ENCODE measurements at places on chromosomes 16 and 17. TPM values are rescaled to one million over a fixed set of nuclear protein-coding genes. Genes with fewer than 3 reads are reported as not detected.

The CLDN6 gene
- not detected for total RNA-seq

The TBC1D3 gene
- not detected for total RNA-seq

The OTOP2 gene
- total RNA-seq = not detected

The OR1D5 gene
- not detected for total RNA-seq

The SPN gene
- 1.3 TPM for total RNA-seq

The CIBAR2 gene
- total RNA-seq = not detected

- DNase-seq = no peak
Measured at GRCh38 chr17:15779119-15779518, 47.0 kb downstream of the TBC1D26 start.

GRCh38 chr16:28549301-28549899, 4.3 kb upstream of the SGF29 start:
- DNase-seq = no peak

DNA sequence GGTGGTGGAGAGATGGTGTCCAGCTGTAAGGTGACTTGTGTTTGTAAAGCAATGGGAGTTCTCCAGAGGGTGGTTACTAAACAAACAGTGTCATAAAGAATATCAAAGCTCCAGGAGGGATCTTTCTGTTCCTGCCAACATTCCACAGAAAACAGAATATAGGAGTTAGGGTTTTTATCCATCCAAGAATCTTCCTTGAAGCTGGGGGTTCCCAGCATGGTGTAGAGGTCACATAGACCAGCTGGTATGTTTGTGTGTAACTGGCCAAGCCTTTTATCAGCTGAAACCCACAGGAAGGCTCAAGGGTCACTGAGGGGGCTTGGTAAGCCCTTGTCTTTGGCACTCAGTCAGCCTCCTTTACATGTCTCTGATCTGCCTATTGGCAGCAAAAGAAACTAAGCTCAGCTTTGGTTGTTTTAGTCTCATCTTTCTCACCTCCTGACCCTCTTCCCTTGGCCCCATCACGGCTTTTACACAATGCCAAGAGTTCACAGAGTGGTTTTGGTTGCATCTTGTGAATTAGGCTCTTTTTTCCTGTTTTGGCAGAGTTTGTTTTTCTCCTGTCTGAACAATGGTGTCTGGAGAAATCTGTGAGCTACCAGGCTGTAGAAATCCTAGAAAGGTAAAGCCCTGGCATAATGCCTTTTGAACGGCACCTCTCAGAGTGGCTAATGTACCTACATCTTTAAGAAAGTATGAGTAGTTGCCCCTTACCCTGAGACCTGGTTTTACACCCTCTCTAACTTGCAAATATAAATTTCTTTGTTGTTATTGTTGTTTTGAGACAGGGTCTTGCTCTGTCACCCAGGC, 4.6 kb downstream of the CNTD1 start:
- DNase-seq = no peak

GRCh38 chr17:2801841-2802240, 5.6 kb downstream of the RAP1GAP2 start:
- no peak for DNase-seq

DNA sequence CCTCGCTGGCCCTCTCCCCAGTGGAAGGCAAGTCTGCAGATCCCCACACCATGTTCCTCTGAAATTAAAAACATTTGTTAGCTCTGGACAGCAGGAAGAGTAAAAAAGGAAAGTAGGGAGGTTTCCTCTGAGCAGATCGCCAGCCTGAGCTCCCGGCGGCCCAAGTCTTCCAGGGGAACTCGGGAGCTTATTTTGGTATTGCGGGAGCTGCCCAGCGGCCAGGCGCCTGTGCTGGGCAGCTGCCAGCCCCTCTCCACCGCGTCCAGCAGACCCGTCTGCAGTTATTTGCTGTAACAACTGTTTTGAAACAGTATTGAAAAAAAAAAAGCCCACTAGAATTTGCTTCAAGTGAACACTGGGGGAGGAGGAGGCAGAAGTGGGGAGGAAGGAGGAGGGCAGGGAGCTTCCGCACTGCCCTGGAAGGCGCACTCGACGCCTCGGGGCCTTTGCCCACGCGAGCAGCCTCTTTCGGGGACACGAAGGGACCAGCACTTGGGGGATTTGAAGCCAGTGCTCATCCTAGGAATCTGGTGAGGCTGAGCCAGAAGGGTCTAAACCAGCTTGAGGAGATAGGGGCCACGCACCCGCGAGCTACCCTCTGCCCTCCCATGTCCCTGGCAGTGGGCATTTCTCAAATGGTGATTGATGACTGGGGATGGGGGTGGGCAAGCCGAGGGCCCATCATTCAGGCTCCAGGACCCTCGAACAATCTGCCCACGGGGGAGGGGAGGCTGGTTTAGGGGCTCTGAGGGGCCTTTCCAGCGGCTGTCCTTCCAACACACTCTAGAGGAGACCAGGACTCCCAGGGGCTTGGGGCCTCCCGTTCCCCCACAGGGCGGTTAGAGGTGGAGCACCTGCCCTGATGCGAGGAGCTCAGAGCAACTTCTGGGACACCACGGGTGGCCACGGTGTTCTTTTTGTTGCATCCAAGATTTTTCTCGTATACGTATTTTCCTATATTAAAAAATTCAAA, 3.0 kb upstream of the BAHCC1 start:
- peak; percentile 79 for DNase-seq

DNA sequence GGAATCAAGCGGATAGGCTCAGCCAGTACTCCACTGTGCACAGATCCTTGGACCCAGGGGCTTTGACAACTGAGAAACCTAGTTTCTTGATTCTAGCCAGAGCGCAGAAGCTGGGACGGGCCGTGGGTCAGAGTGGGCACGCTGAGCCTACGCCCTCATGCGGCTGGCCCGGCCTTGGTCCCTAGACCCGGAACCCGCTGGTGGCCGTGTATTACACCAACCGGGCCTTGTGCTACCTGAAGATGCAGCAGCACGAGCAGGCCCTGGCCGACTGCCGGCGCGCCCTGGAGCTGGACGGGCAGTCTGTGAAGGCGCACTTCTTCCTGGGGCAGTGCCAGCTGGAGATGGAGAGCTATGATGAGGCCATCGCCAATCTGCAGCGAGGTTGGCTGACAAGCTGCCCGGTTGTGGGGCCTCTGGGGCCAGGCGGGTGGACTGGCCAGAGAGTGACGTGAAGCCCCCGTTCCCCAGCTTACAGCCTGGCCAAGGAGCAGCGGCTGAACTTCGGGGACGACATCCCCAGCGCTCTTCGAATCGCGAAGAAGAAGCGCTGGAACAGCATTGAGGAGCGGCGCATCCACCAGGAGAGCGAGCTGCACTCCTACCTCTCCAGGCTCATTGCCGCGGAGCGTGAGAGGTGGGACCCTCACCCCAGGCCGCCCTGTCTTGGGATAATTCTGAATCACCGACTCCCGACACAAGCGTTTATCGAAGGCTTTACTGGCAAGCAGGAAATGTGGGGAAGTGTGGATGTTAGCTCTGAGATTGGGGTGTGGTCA, 946 bp downstream of the STUB1 start:
- DNase-seq = no peak

GRCh38 chr17:44097110-44097958, 26.1 kb downstream of the HDAC5 start:
- DNase-seq = peak; percentile 85

DNA sequence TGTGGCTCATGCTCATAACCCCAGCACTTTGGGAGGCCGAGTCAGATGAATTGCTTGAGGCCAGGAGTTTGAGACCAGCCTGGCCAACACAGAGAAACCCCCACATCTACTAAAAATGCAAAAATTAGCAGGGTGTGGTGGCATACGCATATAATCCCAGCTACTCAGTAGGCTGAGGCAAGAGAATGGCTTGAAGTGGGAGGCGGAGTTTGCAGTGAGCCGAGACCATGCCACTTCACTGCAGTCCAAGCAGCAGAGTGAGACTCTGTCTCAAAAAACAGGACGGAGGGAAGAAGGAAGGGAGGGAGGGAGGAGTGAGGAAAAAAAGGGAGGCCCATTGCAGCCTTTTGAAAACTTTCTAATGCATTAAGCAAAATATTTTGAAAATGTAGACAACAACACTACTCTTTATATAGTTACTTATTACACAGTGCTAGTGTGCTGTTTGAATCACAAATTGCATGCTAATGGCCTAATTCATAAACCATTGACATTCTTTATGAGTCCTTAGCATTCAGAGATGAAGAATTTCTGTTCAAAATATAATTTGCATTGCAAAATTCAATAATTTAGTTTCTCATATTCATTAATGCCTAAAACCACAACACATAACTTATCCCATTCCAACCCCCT, 59.4 kb downstream of the TMEM114 start:
- DNase-seq = no peak

DNA sequence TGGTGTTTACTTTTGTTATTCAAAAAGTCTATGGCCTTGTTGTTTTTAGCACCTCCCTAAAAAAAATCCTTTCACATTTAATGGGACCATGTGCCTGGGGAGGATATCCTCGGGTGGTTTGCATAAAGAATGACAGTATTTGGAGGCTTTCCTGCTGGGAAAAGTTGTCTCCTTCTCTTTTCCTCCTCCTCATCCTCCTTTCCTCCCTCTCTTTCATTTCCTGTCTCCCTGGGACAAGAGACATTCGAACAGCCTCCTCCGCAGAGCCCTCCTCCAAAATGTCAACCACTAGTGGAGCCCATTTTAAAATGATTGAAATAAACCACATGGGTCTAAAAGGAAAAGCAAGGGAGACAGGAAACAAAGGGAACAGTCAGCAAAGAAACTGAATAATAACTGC, 67.4 kb downstream of the MYH13 start:
- no peak for DNase-seq

GRCh38 chr16:56057151-56057550, 134.1 kb upstream of the GNAO1 start:
- no peak for DNase-seq

- DNase-seq = no peak
Measured at GRCh38 chr16:27088216-27088615, 21.5 kb downstream of the C16orf82 start.

GRCh38 chr17:9517396-9517795, 58.2 kb downstream of the STX8 start:
- DNase-seq = no peak

- DNase-seq = no peak
Measured at GRCh38 chr16:53855511-53855910, 151.6 kb downstream of the FTO start.

- no peak for DNase-seq
Measured at GRCh38 chr16:67063008-67063407, 34.1 kb downstream of the CBFB start.

- no peak for DNase-seq
Measured at GRCh38 chr16:22786284-22786683, 27.7 kb upstream of the HS3ST2 start.

GRCh38 chr17:4219241-4219640, 44.5 kb downstream of the ANKFY1 start:
- no peak for DNase-seq

GRCh38 chr17:66123163-66123562, 68.8 kb downstream of the CEP112 start:
- no peak for DNase-seq

- DNase-seq = peak; percentile 86
Measured at GRCh38 chr17:41962768-41963434, 3.7 kb upstream of the CNP start.

DNA sequence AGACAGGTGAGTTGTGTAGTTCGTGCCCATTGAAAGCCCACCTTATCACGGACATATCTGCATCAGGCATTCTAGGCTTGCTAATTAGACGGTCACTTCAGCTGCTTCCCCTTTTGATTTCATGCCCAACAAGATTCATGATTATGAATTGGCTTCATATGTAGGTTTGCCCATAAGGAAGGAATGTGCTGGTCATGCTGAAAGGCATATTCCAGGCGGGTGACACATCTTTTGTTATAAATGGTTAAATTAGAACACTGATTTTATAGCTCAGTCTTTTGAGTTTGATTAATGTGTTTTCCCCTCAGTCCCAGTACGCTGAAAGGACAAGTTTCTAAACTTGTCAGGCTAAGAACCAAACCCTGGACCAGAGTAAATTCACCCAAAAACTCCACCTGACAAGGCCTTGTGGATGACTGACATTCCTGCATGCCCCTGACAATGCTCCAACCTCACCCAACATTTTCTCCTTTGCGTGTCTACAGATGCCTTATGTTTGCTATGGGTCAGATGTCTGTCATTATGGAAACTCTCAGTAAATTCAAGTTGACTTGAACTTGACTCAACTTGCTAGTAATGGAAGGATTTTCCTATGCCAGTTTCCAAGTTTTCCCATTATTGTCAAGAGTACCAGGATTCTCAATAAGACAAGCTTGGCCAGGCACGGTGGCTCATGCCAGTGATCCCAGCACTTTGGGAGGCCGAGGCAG, 421.9 kb downstream of the PMP22 start:
- DNase-seq = no peak

DNA sequence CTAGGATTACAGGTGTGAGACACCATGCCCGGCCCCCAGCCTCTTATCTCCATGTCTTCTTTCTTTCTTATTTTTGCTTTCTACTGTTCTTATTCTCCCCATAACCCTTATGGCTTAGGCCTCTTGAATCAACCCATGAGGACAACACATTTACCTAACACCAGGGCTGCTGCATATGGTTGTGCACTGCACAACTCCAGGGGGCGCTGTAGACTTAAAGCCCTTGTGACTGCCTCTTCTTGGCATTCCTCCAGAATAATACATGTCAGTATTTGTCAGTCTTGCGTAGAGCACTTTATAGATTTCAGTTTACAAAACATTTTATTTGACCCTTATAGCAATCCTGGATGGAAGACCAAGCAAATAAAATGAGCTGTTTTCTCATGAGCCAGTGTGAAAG, 225.0 kb upstream of the SALL1 start:
- no peak for DNase-seq

DNA sequence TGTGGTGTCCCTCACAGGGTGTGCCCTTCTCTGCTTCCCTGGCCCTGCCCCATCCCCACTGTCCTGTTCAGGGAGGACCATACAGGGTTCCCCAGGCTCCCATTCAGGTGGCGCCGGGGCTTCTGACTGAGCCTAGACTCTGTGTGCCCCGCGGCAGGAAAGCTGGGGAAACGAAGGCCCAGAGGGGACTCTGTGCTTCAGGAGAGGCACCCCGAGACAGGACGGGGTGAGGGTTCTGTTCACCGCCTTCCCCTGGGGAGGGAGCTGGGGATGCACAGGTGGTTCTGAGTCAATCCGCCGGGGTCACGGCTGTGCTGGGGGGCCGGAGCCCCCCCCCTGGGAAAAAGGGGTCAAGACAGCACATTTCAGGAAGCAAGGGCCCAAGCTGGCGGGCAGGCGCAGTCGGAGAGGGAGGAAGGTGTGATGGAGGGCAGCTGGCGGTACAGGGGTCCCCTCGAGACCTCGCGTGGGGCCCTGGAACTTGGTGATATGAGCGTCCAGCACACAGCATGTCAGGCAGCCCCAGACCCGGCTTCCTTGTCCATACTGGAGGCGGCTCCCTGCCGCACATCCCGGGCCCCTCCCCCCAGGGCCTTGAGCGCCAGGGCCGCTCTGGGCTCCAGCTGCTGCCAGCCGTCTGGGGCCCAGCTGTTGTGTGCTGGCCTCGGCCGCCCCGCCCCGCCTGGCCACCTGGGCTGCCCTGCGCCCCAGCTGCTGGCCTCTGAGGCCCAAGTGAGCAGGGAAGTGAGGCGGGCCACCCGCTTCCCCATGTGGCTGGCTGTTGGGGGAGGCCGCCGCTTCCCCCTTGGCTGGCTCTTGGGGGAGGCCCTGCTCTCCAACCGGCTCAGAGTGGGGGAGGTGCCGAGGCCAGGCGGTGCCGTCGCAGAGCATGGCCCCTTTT, 5.6 kb upstream of the NOTUM start:
- peak; percentile 84 for DNase-seq

GRCh38 chr17:30476726-30477082, 504 bp upstream of the GOSR1 start:
- no peak for DNase-seq
